Activated naive CD8-positive, alpha-beta T cell treated with anti-CD3 and anti-CD28 coated beads for 36 hours (primary cell): ENCODE measurements at places on chromosomes 1 and 21. TPM values are rescaled to one million over a fixed set of nuclear protein-coding genes. Genes with fewer than 3 reads are reported as not detected.

The LCE2B gene
- total RNA-seq: not detected

The ZBTB37 gene
- total RNA-seq: 8.0 TPM

The TFF2 gene
- not detected for total RNA-seq

The LRRC39 gene
- total RNA-seq: 0.40 TPM

The SLC25A34 gene
- 0.76 TPM for total RNA-seq

The EPHA10 gene
- not detected for total RNA-seq

The KRTAP19-4 gene
- not detected for total RNA-seq

The MTF2 gene
- 59.4 TPM for total RNA-seq

The ADCY10 gene
- not detected for total RNA-seq

The OR2L13 gene
- total RNA-seq: not detected

The ITLN1 gene
- total RNA-seq: not detected
